Type B pancreatic cell (in vitro differentiated cells): ENCODE measurements at places on chromosomes 2 and 18.

GRCh38 chr2:34349527-34349926, 750.4 kb upstream of the FAM98A start:
- no peak for DNase-seq

DNA sequence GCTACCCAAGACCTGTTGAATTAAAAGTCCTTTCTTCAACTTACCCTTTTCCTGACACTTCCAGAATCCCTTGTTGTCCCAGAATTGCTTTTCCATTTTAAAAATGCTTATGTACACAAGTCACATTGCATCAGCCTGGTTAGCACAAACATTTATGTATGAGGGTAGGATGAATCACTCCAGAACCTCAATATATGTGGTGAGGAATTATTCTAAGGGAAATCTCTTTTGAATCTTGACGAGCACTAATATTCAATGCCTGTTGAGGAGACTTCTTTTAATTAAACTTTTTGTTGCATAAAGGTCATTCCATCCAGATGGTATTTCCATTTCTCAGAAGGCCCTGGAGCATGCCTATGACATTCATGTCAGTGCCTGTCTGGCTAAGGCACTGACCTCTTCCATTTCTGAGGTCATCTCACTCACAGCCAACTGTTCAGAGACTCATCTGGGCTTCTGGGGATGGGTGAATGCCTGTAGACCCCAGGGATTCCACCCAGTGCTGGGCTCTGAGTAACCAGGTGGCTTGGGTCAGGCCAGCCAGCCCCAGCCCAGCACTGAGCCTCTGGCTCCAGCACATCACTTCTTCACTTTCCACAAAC, 28.2 kb downstream of the ACMSD start:
- DNase-seq = no peak

GRCh38 chr18:50444539-50444938, 69.7 kb downstream of the SKA1 start:
- no peak for DNase-seq

DNA sequence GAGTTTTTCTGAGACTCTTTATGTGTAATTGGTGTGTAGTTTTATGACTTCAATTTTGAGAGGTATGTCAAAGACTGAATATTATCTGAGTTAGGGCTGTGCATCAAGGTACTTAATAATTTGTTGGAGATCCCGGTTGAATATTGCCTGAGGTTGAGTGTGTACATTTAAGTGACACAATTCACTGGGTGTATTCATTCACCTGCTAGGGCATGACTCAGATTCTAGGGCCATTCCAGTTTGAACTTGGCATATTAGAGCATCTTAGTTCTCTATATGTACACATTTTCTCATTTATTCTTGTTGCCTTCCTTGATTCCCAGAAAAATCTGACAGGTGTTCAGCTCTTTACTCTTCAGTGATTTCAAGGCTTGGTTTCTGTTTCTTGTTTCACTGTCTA, 12.5 kb downstream of the MAP4K4 start:
- no peak for DNase-seq

- DNase-seq = no peak
Observed at GRCh38 chr2:107001964-107002696, 116.2 kb upstream of the ST6GAL2 start.
